Stimulated activated CD4-positive, alpha-beta T cell treated with anti-CD3 and anti-CD28 coated beads, Interleukin-15, amount 100 ng/mL, for 1 hour (primary cell): ENCODE measurements at places on chromosomes 2 and 18.
A peak's percentile ranks its signal among the peaks of the same experiment; 100 is the strongest.

DNA sequence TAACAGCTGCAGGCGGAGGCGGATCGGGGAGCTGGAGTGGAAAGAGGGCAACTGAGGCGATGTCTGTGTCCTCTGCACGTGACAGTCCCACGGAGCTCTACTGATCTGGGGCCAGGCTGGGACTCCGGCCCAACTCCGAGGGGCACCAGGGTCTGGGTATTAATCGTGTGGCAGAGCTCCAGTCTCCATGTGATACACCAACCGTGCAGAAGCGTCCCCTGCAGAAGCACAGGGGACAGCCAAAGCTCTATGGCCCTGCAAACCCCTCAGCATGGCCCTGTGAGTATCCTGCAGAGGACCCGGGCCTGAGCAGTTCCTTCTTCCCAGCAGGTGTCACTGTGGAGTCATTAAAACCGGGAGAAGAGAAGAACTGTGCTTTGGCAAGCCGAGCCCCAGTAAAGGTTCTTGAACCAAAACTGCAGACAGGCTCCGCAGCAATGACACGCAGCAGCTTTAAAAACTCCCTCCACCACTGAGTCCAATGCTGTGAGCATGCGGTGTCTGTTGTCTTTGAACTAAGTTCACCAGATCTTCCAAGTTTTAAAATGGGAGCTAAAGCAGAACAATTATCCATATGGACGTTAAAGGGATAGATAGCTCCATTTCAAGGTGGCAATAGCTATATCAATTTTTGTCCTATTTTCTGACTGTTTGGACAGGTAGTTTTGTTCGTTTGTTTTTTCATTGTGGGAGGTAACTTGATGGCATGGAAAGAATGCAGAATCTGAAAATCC, 79.4 kb downstream of the TMEM182 start:
- no peak for DNase-seq

DNA sequence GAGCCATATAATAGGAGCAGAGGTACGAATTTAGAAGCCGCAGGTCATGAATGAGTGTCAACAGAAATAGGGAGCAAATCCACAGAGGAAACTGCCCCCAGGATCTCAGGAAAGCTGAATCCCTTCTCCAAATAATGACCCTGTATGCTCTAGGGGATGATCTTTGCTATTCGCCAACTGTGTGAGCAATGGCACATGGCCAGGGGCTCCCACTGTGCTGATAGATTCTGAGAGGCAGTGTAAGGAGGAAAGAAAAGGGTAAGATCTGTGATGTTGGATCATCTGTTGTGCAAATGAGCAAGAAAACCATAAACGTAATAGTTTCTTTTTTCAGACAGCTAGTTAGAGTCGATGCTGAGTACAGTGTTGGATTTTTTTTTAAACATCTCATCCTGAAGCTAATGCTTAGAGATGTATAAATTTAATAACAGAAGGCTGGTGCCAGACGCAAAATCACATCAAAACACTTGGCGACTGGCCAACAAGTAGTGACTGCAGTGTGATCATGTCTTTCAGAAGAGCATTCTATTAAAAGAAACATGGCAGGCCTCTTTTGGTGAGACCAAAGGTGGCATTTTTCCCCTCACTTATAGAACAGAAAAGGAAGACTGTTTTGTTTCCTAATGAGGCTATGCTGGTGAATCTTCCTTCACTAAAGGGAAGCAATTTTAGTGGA, 77.4 kb downstream of the ABCA12 start:
- no peak for DNase-seq

- DNase-seq = no peak
Observed at GRCh38 chr18:37266290-37266689, 299.3 kb downstream of the CELF4 start.

DNA sequence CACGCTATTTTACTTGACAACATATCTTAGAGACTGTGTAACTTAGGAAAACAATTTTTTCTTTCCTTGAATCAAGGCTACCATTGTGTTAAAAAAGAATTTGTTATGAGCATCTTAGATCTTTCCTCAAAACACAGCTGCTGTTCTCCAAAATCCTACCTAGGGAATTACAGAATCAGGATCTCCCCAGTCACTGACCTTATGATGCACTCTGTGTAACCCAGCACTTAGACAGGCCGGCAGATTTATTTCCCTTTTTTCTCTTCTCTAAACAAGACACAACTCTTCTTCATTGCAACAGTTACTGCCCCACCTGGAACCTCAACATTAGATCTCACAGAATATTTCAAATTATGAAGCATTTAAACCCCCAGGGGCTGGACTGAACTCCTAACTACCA, 13.5 kb upstream of the C2orf15 start:
- DNase-seq = no peak

- no peak for DNase-seq
Observed at GRCh38 chr2:38076710-38077430, 919 bp upstream of the CYP1B1 start.

DNA sequence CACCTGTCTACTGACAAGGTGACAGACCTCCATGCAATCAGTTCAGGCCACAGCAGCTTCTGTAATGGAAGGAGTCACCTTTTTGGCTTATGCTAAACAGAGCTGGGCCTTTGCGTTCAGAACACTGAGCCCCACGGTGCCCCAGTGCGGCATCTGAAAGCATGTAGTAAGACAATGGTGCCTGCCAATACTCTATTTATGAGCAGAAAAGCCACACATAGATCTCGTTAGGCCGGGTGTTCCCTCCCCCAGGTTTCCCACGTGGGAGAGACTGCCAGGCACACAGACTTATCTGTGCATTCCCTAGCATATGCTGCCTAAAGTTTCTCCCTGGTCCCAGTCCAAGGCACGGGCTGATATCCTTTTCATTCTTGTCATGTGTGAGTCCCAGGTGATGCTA, 150.9 kb downstream of the ACTR3 start:
- DNase-seq = no peak

DNA sequence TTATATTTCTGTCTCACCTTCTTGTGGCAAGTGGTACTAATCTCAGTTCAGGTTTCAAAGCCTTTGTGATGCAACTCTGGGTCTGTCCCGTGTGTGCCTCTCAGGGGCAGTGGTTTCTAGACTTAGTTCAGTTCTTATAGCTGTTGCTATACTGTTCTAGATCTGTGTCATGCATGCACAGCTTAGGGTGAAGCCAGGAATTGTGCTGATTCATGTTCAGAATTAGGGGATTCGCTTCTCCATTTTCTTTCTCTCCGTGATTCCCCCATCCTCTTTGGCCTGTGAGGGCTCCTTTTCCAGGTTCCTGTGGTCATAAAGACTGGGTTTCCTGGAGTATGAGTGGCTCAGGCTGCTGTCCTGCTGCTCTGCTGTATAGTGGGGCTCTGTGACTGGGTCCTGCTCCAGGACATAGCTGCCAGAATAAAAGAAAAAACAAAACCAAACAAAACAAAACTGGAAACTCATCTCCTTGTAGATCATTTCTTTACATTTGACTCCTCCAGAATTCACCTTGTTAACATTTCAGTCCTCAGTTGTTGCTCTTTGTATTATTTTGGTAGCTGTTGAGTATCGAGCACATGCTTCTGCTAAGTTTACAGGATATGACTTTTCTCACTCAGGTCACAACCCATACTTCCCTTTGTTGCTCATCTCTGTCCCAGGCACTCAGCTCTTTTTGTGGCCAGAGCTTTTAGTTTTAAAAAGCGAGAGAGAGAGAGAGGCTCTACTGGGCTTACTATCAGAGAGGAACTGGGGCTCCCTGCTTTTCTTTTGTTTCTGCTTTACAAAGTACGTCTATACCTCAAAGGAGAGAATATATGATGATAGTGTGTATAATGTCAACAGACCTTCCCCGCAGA, 34.2 kb downstream of the CERS6 start:
- DNase-seq = no peak

- DNase-seq = no peak
Observed at GRCh38 chr2:230668184-230668938, 44.3 kb upstream of the CAB39 start.

DNA sequence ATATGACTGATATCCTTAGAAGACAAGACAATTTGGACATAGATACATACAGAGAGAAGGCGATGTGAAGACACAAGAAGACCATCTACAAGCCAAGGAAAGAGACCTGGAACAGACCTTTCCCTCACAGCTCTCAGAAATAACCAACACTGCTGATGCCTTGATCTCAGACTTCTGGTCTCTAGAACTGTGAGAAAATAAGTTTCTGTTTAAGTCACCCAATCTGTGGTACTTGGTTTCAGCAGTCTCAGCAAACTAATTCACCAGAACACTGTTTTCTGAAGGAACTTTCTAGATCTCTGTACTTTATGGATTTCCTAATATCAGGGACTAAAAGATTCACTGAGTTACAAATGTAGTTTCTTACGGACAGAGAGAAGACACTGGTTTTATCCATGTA, 58.8 kb downstream of the NAB1 start:
- no peak for DNase-seq

GRCh38 chr18:24395049-24395795, 2.4 kb downstream of the OSBPL1A start:
- DNase-seq = no peak

GRCh38 chr2:85872536-85873161, 16.1 kb downstream of the ST3GAL5 start:
- no peak for DNase-seq

DNA sequence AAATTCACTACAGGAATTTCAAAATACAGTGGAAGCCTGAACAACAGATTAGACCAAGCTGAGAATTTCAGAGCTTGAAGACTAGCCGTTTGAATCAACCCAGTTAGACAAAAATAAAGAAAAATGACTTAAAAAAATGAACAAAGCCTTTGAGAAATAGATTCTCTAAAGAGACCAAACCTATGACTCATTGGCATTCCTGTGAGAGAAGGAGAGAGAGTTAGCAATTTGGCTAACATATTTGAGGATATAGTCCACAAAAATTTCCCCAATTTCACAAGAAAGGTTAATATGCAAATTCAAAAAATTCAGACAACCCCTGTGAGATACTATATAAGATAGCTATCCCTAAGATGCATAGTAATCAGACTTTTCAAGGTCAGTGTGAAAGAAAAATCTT, 78.0 kb downstream of the MYO3B start:
- no peak for DNase-seq

DNA sequence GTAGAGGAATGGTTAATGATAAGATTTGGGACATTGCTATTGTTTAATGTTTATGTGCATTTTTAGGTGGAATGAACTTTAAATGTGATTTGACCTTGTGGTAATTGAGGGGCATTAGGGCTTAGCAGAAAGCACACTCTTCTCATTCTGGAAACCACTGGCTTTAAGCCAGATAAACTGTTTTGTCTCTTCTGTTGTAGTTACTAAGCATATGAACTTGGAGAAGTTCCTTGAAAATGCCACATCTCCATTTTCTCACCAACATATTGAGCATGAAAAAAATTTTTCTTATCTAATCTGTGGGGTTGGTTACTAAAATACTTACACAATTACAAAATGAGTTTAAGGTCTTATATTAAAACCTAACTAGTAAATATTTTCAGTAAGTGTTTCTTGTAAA, 70.8 kb upstream of the FSHR start:
- no peak for DNase-seq

GRCh38 chr18:21702602-21703001, 2.0 kb downstream of the ABHD3 start:
- DNase-seq = no peak

DNA sequence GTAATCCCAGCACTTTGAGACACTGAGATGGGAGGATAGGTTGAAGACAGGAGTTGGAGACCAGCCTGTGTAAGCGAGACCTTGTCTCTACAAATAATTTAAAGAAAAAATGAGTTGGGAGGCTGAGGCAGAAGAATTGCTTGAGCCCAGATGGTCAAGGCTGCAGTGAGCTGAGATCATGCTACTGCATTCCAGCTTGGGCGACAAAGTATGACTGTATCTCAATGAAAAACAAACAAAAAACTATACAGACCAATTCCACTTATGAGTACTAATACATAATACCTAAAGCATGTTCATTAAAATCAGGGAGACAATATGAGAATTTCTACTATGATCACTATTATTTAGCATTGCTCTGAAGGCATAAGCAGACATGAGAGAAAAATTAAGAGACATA, 12.6 kb downstream of the RNF149 start:
- DNase-seq = no peak

GRCh38 chr2:169237286-169237685, 125.0 kb downstream of the LRP2 start:
- DNase-seq = no peak

GRCh38 chr18:2303517-2304238, 267.6 kb downstream of the METTL4 start:
- no peak for DNase-seq

DNA sequence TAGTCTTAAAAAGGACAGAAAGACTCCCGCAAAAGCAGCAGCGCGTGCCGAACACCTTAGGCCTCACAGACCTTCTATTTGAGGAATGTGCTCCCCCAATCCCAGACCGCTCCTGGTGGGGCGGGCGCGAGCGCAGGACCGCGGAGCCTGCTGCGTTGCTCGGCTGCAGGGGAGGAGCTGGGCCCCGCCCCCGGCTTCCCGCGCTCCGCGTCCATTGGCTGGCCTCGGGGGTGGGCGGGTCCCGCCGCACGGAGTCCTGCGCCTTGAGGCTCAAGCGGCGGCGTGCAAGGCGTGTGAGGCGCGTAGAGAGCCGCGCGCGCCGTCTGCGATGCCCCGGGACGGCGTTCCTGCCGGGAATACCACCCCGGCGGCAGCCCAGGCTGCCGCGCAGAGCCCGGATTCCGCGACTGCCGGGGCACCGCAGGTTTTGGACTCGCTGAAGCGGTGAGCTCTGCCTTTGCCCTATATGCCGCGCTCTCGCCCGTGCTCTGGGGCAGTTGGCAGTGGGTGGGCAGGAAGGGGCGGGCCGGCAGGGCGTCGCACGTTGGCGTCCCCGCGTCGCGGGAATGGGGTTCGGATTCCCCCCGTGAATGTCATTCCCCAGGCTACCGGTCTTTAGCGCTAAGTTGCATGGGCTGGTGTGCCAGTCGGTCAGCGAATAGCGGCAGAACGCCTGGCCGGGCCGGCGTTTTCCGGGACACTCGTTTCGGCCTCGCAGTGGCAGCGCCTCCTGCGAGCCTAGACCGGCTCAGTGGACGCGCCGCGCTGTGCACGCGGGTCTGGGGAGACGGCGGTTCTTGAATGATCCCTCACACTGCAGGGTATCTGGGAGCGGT, 49.6 kb upstream of the PAIP2B start:
- DNase-seq = peak; percentile 70

DNA sequence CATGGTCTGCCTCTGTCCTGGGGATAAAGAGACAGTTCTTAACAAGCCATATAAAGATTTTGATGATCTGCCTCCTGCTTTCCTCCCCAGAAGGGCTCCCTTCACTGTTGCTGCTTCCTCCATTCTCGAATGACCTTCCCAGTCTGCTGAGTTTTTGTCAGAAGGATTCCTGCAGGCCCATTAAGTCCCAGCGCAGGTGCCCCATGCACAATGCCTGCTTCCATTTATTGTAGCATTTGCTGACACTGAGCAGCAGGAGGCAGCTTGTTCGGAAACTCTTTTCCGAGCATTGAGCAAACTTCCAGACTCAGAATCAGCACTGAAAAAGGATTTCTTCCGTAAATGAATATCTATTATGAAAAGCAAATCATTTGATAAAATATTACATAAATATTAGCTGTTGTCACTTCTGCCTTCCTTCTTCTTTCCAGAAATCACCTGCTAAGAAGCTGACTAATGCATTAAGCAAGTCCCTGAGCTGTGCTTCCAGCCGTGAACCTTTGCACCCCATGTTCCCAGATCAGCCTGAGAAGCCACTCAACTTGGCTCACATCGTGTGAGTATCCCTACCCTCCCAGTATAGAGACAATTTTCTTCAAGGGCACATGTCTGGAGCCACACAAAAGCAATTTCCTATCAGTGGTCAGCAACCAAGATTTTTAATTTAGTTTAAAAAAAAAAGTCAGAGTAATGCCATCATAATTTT, 110.4 kb downstream of the DTNA start:
- DNase-seq = no peak

- no peak for DNase-seq
Observed at GRCh38 chr18:80233201-80233835, 14.0 kb downstream of the PARD6G start.
